ENCODE measurements at places on chromosomes 7 and 10.

DNA sequence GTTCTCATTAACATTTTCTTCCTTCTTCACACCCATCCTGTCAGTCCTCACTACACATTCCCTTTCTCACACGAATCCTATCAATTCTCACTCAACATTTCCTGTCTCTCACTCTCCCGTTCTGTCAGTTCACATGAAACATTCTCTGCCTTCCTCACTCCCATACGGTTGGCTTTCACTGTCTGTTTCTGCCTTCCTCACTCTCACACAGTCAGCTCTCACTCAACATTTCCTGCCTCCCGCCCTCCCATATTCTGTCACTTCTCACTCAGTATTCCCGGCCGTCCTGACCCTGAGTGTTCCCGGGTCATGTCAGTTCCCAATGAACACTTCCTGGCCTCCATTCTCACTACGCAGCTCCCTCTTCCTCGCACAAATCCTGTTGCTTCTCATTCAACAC, 61.5 kb downstream of the DYNC2I1 start:
- no peak for DNase-seq

GRCh38 chr7:8146788-8147413, 115.1 kb downstream of the ICA1 start:
- no peak for DNase-seq

- no peak for DNase-seq
These were observed 199.9 kb upstream of the FAM3C start for GRCh38 chr7:121595758-121596696.

DNA sequence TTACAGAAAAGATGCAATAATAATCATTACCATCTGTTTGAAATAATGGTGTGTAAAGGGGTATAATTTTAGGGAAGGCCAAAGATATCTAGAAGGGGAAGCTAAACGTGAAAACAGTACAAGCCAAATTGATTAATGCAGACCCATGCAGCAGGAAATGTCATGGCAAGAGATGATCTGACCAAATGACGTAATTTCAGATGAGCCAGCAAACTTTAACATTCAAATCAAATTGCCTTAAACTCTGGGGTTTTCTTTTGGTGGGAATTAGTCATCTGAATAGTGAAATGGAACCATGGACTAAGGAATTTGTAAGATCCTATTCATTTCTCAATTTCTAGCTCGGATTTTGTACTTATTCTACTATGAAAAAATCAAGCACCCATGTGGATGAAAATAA, 21.4 kb upstream of the SCIN start:
- peak; percentile 73 for DNase-seq

- no peak for DNase-seq
These were observed 43.4 kb upstream of the PTN start for GRCh38 chr7:137386966-137387365.

DNA sequence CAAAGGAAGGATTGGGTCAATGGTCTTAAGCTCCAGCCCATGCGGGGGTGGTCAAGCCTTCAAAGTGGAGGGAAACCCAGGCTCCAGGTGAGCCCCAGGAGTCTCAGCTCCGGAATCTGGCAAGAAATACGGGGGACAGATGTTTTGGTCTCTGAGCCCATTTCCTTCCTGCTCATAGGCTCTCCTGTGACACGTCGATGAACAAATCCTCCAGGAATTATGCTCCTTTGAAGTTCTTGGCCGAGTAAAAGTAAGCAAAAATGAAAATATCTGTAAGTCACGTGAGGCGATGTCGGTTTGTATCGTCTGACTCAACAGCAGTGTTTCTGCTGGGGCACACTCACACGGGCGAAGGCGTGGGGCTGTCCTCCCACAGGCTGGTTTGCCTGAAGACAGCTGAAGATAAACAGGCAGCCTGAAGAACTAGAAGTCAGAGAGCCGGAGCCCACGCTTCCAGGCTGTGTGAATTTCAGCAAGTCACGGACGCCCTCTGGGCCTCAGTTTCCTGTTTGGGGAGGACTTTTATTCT, 52.6 kb upstream of the SMNDC1 start:
- DNase-seq: no peak

DNA sequence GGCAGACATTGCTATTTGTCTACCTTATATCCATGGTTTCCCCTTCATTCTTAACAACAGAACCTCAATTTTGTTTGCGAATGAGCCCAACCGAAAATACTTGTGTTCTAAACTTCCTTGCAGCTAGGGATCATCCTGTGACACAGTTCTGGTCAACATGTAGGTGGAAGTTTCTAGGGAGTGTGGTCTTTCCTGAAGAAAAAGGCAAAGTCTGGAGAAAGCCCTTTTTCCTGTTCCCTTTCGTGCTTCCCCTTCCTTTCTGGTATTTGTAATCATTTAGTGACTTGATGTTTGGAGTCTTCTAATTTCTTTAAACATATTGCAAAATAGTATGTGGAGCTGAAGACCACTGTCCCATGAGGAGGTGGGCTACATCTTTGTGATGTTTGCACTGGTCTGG, 2.9 kb upstream of the IFRD1 start:
- DNase-seq: peak; percentile 57

- no peak for DNase-seq
These were observed 338 bp downstream of the SDK1 start for GRCh38 chr7:3301449-3301731.

DNA sequence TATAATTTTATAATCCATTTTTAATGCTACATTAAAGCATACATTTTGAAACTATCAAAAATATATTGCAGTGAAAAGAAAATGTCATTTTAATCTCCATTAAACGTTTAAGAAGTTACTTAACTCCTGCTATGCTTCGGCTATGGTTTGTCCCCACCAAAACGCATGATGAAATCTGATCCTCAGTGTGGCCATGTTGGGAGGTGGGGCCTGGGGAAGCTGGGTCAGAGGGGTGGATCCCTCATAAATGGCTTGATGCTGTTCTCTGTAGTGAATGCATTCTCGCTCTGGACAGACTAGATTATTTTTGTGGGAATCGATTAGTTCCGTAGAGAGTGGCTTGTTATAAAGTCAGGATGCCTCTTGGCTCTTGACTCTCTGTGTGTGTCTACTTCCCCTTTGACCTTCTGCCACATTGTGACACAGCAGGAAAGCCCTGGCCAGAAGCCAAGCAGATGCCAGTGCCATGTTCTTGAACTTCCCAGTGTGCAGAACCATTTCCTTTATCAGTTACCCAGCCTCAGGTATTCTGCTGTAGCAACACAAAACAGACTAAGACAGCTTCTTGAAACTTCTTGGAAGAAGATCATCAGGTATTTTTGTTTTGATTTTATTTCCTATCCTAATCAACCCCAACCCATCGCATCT, 77.8 kb downstream of the TCERG1L start:
- peak; percentile 15 for DNase-seq

DNA sequence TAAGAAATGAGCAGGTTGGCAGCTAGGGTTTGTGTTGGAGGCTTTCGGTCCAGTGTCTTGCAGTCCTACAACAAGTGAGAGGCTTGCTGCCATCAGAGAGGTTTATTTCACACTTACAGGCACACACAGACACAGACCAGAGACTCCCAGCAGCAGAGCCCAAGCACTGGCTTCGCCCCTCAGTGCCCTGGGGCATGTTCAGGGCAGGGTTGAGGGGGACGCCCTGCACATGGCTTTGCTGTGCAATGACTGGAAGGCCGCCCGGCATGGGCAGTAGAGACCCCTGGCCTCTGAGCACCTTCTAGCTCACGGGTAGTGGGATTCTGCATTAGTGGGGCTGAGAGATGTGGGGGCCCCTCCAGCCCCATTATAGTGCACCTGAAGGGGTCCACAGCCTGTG, 3.8 kb downstream of the SPRN start:
- DNase-seq: no peak

DNA sequence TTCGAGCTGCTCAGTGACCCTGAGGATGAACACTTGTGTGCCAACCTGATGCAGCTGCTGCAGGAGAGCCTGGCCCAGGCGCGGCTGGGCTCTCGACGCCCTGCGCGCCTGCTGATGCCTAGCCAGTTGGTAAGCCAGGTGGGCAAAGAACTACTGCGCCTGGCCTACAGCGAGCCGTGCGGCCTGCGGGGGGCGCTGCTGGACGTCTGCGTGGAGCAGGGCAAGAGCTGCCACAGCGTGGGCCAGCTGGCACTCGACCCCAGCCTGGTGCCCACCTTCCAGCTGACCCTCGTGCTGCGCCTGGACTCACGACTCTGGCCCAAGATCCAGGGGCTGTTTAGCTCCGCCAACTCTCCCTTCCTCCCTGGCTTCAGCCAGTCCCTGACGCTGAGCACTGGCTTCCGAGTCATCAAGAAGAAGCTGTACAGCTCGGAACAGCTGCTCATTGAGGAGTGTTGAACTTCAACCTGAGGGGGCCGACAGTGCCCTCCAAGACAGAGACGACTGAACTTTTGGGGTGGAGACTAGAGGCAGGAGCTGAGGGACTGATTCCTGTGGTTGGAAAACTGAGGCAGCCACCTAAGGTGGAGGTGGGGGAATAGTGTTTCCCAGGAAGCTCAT, 1.1 kb downstream of the DDIT4 start:
- DNase-seq: peak; percentile 45

- DNase-seq: no peak
These were observed 5.5 kb downstream of the ADCK2 start for GRCh38 chr7:140678081-140678815.

DNA sequence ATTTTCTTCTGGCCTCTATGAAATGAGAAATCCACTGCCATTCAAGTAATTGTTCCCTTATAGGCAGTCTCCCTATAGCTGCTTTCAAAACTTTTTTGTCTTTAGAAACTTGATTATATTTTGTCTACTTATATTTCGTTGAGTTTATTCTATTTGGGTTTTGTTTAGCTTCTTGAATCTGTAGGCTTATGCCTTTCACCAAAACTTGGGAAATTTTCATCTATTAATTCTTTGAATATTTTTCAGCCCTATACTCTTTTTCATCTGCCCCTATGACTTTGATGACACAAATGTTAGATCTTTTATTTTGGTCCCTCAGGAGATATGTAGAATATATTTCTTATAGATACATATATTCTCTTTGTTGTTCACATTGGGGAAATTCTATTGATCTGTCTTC, 48.3 kb upstream of the HHEX start:
- no peak for DNase-seq

- DNase-seq: no peak
These were observed 993 bp downstream of the PTPRN2 start for GRCh38 chr7:158586499-158587161.

DNA sequence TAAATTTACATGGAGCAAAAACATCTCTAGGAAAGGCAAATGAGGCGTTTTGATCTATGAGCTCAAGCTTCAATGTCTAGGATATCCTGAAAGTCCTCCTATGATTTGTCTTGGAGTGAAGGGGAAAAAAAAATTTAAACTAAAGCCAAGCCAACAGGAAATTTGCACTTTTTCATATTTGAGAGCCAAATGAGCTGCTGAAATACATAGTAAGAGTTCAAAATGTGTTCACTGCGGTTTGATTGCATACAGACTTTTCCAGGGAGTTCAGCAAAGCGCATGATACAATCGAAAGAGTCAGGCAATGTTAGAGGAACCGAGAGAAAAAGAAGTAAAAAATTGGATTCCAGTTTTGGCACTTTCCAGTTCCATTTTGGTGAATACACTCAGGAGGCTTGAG, 633.4 kb upstream of the MGMT start:
- DNase-seq: no peak

DNA sequence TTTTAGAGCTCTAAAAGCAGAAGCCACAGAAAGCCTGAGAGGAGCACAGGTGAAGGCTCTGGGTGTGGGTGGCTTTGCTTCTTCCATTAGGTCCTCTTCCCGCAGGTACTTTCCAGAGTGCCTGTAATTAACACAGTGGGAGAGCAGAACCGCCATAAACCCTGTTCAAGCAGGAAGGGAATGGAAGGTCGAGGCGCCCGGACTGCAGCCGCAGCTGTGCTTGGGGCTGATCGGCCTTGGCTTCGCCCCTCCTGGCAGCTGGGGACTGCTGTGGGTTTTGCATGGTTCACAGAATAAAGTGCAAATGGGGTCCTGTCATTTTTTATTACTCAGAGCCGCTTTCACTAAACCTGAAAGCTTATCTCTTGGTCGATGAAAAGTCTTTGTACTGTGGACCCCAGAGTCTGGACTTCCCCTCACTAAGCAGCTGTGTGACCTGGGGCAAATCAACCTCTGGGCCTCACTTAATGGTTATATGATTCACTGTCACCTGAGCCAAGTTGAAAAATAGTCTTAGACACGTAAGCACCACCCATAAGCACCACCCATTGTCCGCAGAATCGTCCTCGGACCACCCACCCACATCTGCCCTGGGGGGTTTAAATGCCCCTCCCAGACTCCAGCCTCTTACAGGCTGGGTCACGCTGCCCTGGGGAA, 100.9 kb downstream of the XRCC2 start:
- DNase-seq: no peak

DNA sequence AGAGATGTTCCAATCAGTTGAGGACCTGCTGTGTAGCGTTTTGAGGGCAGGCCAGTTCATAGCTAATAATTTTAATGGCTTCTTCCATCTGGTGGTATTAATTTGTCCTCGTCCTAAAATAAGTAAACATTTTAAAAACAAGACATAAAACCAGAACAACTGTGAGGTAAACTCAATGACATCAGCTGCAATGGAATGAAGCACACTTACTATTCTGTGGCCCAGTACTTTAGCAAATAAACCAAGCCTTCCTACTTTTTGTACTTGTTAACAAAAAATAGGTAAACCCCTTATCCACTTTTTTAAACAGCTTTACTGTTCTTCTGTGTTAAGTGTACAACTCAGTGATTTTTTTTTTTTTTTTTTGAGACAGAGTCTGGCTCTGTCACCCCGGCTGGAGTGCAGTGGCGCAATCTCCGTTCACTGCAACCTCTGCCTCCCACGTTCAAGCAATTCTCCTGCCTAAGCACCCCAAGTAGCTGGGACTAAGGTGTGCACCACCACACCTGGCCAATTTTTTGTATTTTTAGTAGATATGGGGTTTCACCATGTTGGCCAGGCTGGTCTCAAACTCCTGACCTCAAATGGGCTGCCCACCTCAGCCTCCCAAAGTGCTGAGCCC, 28.9 kb upstream of the FZD1 start:
- no peak for DNase-seq

DNA sequence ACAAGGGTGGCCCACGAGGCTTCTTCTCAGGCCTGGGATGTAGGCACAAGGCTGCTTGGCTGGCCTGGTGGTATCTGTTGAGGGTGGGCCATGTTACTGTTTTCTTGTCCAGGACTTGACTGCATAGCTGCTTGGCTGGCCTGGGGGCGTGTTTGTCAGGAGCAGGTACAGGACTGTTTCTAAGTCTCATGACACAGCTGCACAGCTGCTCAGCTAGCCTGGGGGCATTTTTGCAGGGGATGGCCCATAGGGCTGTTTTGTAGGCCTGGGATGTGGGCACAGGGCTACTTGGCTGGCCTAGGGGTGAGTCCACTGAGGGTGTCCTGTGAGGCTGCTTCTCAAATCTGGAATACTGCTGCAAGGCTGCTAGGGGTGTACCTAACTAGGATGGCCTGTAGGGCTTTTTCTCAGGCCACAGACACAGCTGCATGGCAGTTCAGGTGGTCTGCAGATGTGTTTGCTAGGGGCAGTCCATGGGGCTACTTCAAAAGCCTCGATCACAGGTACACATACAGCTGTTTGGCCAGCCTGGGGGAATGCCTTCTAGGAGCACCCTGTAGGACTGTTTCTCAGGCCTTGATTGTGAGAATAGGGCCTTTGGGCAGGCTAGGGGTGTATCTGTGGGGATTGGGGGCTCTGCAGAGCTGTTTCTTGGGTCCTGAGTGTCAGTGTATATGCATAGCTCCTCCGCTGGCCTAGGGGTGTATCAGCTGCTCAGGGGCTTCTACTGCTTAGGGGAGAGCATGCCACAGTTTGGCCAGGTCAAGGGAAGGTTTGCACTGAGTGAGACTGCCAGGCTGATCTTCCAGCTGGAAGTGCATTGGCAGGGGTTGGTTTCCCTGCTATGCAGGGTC, 26.6 kb upstream of the PLA2G12B start:
- no peak for DNase-seq
